ENCODE measurements at places on chromosomes 16 and 17.
A peak's percentile ranks its signal among the peaks of the same experiment; 100 is the strongest.

DNA sequence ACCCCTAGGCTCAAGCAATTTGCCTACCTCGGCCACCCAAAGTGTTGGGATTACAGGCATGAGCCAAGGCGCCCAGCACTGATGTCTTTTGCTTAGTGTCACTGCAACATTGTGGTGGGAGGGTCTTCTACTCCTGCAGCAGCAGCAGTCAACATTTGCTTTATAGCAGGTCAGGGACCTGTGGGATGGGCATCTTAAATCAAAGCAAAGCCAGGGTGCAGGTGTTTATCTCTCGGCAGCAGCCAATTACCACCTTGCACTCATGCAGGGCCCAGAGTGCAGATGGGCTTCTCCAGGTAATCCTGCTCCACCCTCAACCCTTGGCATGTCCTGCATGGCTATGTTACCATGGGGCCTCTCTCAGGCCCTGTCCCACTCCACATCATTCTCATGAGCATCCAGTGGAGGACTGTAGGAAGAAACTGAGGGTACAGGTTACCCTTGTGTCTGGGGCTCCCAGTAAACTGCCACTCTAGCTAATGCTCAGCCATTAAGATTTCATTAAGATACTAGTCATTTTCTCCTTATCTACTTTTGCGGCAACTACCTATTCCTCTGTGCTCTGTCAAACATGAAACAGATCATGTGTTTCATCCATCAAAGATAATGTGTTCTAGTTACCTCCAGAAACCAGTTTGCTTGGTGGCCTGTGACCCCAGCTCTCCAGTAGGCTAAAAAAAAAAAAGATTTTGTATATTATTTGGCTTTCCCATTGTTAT lies 16.8 kb downstream of the ADGRG5 start:
- DNase-seq: no peak

DNA sequence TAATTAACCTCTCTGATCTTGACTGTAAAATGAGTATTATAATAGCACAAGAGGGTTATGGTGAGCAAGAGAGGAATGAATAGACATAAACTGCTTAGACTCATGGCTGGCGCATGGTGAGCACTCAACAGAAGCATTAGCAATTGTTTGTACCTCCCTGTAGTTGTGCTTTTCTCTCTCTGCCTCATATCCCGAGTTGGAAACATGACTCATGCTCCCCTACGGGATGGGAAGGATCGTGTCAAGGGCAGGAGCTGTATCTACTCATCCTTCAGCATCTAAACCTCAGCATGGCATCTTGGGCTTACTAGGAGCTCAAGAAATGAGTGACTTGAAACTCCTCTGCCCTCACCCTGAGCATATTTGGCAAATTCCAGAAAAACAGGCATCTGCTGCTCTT lies 299.6 kb downstream of the MAP2K4 start:
- DNase-seq: no peak

DNA sequence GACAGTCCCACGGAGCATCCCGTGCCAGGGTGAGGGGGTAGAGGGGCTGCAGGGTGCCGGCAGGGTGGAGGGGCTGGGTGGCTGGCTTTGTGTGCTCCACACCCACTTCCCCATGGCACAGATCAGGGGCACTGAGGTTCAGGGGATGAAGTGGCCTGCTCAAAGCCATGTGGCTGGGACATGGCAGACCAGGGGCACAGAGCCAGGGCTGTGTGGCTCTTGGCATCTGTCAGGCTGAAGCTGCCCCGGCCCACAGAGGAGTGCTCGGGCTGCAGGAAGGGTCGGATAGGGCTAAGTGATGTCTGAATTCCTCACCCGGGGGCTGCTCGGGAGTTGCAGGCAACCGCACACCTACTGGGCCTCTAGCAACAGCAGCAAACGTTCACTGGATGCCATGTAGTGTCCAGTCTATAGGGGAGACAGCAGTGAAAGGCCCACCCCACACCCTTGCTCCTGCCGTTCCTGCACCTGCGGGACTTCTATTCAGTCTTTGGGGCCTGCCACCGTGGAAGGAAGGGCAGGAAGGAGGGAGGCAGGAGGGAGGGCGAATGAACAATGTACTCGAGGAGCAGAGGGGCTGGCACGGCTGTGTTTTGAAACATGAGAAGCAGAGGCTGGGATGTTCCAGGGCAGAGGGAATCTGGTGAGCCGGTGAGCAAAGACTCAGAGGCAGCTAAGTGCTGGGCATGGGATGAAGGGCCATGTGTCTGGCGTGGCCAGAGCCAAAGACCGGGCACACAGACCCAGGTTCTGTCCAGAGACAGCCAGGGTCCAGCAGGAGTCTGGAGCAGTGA lies 15.1 kb downstream of the SLC5A10 start:
- DNase-seq: no peak

DNA sequence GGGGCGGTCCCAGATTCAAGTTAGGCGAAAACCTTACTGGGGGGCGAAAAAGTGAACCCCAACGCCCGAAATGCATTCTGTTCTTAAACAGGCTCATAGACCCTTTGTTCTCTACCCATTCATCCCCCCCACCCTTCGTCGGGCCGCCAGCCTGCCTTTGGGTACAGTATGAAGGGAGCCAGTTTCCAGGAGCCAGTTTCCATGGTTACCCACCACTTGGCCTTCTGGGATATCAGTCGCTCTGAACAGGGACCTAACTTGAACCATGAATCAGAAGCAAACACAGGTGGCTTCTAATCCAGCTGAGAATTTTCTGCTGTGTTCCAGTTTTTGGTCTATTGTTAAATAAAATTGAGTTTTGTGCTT lies 532 bp downstream of the DHX40 start:
- DNase-seq: peak; percentile 78

- no peak for DNase-seq
Measured at GRCh38 chr17:72743037-72743467, 349.4 kb downstream of the SLC39A11 start.

GRCh38 chr17:37725601-37726146 lies 19.2 kb downstream of the HNF1B start:
- no peak for DNase-seq

GRCh38 chr17:47703191-47703591 lies 9.2 kb downstream of the TBKBP1 start:
- no peak for DNase-seq

GRCh38 chr17:30217054-30217453 lies 18.4 kb downstream of the SLC6A4 start:
- DNase-seq: no peak

GRCh38 chr17:66953630-66954020 lies 10.9 kb upstream of the CACNG4 start:
- no peak for DNase-seq

- DNase-seq: no peak
Measured at GRCh38 chr17:9116861-9117568, 95.7 kb downstream of the NTN1 start.

DNA sequence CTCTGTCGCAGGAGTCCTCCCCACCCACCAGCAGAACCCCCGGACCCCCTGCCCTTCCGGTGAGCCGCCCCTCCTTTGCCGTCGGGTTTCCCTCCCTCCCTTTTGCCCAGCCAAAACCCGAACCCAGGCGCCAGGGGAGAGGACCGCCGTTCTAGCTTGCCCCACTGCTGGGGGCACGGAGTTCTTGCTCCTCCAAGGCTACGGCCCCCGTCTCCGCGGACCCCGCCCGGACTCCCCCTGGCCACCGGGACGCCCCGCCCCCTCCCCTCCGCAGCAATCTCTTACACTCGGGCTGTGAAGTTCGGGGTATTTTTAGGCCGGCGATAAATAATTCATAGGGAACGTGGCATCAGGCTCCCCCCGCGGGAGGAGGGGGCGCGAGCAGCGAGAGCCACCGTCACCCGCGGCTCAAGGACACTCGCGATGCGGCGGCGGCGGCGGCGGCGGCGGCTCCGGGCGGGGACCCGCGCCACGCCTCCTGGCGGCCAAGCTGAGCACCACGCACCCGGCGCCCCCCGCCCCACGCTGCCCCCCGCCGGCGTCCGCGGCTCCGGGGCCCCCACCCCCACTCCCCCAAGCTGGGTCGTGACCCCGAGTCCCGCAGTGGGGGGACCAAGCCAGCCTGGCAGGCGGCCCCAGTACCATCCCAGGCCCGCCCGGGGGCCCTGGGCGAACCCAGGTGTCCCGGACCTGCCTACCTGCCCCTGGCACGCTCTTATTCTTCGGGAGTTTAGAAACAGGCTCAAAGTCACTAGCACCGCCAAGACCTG lies at the start of gene GRIN2C:
Gene GRIN2C (minus strand): TSS at position 427 of the 770 bp plus-strand sequence. CDS start 4,793 bp downstream, outside the sequence.
- no peak for DNase-seq

- no peak for DNase-seq
Measured at GRCh38 chr17:38507921-38508569, 79.8 kb downstream of the ARHGAP23 start.

GRCh38 chr16:10827691-10828341 lies 9.2 kb upstream of the TVP23A start:
- peak; percentile 96 for DNase-seq

- DNase-seq: no peak
Measured at GRCh38 chr16:47599512-47599911, 138.4 kb downstream of the PHKB start.

DNA sequence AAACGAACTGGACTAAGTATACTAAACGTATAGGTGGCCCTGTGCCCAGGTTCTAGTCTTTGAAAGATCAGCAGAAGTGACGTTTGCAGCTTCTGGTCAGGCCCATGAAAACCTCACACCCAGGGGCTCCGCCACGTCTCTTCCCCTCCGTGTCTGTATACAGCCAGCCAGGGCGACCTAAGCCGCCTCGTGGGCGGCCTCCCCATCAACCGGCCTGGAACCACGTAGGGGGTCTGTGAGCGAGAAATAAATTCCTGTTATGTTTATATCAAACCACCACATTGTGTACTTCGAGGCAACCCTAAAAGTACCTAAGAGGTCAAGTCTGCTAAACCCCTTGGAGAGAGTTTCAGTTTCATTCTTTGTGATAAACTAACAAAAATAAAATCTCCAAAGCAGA lies 6.8 kb downstream of the TK1 start:
- no peak for DNase-seq

- peak; percentile 30 for DNase-seq
Measured at GRCh38 chr17:74297941-74298340, 23.9 kb downstream of the DNAI2 start.

- no peak for DNase-seq
Measured at GRCh38 chr17:12386225-12386624, 279.5 kb upstream of the MYOCD start.

GRCh38 chr16:49158029-49158642 lies 123.5 kb downstream of the CBLN1 start:
- peak; percentile 5 for DNase-seq

GRCh38 chr17:53420035-53420641 lies 402.6 kb upstream of the KIF2B start:
- DNase-seq: no peak

DNA sequence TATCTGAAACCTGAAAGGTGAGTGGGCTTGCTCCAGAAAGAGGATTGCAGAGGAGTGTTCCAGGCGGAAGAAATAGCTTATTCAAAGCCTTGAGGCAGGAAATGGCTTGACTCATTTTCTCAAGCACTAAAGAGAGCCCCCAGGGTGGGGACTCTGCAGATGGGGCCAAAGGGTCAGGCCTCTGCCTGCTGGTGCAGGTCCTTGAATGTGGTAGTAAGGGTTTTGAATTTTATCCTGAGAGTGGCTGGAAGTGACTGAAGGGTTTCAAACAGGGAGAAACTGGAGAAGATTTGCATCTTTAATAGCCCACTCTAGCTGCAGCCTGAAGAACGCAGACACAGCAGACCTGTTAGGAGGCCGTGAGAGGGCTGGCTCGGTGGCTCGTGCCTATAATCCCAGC lies 144.4 kb downstream of the CCT6B start:
- DNase-seq: no peak

Measured in fibroblast of the aortic adventitia (primary cell).